Right lobe of liver (tissue), 6 donors: ENCODE measurements at places on chromosomes 7 and 10. TPM values are rescaled to one million over a fixed set of nuclear protein-coding genes. Genes with fewer than 3 reads are reported as not detected.
A peak's percentile ranks its signal among the peaks of the same experiment; 100 is the strongest.

GRCh38 chr7:2812831-2813230, 31.3 kb downstream of the GNA12 start:
- H3K27me3 ChIP-seq: no peaks in the 10 kb centered on the region
- H3K36me3 ChIP-seq: no peaks in the 10 kb centered on the region
- no peak for DNase-seq
- H3K4me1 ChIP-seq: no peaks in the 10 kb centered on the region
- no peak overlapping the region for H3K27ac ChIP-seq

DNA sequence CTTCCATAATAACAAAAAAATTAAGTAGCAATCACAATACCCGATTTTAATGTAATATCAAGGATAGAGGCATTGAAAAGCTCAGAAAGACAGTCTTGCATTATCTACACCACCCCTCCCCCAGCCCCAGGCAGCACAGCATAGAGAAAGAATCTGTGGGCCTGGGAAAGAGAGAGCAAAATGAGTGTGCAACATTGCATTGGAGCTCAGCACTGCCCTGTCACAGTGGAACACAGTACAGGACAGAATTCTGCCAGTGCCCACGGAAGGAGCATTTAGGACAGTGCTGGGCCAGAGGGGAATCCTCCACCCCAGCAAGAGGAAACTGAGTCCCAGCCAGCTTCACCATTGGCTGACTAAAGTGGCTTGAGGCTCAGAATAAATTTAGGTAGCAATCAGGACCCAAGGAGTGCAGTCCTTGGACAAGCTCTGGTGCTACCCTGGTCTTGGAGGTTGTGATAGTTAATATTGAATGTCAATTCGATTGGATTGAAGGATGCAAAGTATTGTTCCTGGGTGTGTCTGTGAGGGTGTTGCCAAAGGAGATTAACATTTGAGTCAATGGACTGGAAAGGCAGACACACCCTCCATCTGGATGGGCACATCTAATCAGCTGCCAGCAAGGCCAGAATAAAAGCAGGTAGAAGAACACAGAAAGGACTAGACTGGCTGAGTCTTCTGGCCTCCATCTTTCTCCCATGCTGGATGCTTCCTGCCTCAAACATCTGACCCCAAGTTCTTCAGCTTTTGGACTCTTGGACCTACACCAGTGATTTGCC, 234.4 kb downstream of the ANK3 start:
- H3K27me3 ChIP-seq: no peaks in the 10 kb centered on the region
- no peak for DNase-seq
- no peak overlapping the region for H3K27ac ChIP-seq
- H3K36me3 ChIP-seq: no peaks in the 10 kb centered on the region
- no peak overlapping the region for H3K4me3 ChIP-seq

CCDC136 gene
- total RNA-seq: 0.70 TPM

GRCh38 chr10:11414314-11415038, 197.0 kb downstream of the USP6NL start:
- no peaks in the 10 kb centered on the region for H3K36me3 ChIP-seq
- peak; percentile 56 for DNase-seq
- no peak overlapping the region for H3K27ac ChIP-seq
- H3K4me3 ChIP-seq: no peak overlapping the region
- no peaks in the 10 kb centered on the region for H3K4me1 ChIP-seq

ITGB8 gene
- 0.64 TPM for total RNA-seq

- no peaks in the 10 kb centered on the region for H3K27me3 ChIP-seq
- H3K36me3 ChIP-seq: no peaks in the 10 kb centered on the region
- no peak overlapping the region for H3K4me3 ChIP-seq
- H3K27ac ChIP-seq: no peak overlapping the region
- no peaks in the 10 kb centered on the region for H3K4me1 ChIP-seq
- DNase-seq: no peak
These were observed 290.1 kb upstream of the ZNF32 start for GRCh38 chr10:43938810-43939209.

GRCh38 chr7:30980194-30980593, 16.4 kb downstream of the GHRHR start:
- H3K27me3 ChIP-seq: no peaks in the 10 kb centered on the region
- H3K27ac ChIP-seq: no peak overlapping the region
- H3K4me1 ChIP-seq: no peaks in the 10 kb centered on the region
- no peak for DNase-seq
- H3K36me3 ChIP-seq: no peaks in the 10 kb centered on the region
- H3K4me3 ChIP-seq: no peak overlapping the region

DNA sequence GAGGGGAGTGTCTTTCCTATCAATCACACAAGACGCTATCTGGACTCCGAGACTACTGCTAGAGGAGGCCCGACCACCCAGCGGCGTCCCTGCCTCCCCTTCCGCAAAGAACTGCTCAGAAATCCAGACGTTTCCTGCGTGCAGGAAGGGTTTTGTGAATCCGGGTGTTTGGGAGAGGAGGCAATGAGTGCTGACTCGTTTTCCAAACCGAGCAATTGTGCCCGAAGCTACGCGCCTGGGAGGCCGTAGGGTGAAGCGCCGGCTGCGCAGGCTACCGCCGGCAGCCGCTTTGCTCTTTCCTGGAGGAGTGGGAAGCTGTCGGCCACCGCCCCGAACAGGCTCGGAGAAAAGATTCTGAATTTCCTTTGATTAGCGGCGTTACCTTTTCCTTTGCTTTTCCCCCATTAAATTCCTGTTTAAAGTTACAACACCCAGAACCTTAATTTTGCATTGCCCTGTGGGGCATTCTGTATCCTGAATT, 5.3 kb downstream of the VAX1 start:
- no peaks in the 10 kb centered on the region for H3K36me3 ChIP-seq
- DNase-seq: no peak
- peaks cover 25% of the 10 kb centered on the region for H3K4me1 ChIP-seq
- H3K27ac ChIP-seq: no peak overlapping the region
- H3K27me3 ChIP-seq: peaks cover 50% of the 10 kb centered on the region
- H3K4me3 ChIP-seq: no peak overlapping the region

DNA sequence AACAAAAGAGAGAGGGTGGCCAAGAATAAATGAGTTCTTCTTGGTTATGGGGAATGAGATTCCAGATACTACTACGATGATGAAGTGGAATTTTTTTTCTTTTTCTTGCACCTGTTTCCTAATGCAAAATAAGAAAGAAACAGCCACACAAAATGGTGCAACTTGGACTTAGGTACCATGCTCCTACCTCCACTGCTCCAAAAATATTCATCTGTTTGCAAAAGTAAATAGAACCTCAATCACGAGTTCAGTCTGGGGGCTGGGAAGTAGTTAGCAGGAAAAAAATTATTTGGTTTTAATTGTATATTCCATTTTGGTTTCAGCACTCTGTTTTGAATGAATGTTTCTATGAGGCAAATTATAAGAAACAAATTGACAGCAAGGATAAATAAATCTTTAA, 73.5 kb downstream of the SLC25A13 start:
- peaks cover 46% of the 10 kb centered on the region for H3K4me1 ChIP-seq
- DNase-seq: no peak
- H3K27ac ChIP-seq: peak overlapping the region; percentile 30
- H3K4me3 ChIP-seq: no peak overlapping the region
- H3K27me3 ChIP-seq: no peaks in the 10 kb centered on the region

GPNMB gene
- 12.1 TPM for total RNA-seq

DNA sequence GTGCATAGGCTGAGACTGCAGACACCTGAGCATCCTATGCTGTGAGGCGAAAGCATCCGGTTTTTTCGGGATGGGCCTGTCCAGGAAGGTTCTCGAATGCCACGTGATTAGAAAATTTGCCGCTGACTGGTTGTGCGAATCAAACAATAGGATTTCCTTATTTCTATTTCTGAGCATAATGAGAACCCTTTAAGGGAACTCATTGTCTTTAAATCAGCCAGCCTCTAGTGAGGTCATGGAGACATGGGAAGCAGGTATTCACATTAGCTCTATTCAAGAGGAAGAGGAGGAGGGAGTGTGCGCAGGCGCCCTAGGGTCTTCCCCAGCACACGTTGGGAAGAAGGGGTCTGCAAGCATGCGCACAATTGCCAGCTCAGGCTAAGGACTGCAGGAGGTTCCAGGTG, 5.6 kb downstream of the GIMAP1 start:
- H3K4me3 ChIP-seq: no peak overlapping the region
- DNase-seq: no peak
- peaks cover 11% of the 10 kb centered on the region for H3K4me1 ChIP-seq
- no peaks in the 10 kb centered on the region for H3K27me3 ChIP-seq
- H3K36me3 ChIP-seq: no peaks in the 10 kb centered on the region
- no peak overlapping the region for H3K27ac ChIP-seq

- DNase-seq: no peak
- H3K4me1 ChIP-seq: no peaks in the 10 kb centered on the region
- no peak overlapping the region for H3K27ac ChIP-seq
- no peaks in the 10 kb centered on the region for H3K36me3 ChIP-seq
- no peak overlapping the region for H3K4me3 ChIP-seq
- no peaks in the 10 kb centered on the region for H3K27me3 ChIP-seq
These were observed 36.4 kb downstream of the FEZF1 start for GRCh38 chr7:122268101-122268500.

DNA sequence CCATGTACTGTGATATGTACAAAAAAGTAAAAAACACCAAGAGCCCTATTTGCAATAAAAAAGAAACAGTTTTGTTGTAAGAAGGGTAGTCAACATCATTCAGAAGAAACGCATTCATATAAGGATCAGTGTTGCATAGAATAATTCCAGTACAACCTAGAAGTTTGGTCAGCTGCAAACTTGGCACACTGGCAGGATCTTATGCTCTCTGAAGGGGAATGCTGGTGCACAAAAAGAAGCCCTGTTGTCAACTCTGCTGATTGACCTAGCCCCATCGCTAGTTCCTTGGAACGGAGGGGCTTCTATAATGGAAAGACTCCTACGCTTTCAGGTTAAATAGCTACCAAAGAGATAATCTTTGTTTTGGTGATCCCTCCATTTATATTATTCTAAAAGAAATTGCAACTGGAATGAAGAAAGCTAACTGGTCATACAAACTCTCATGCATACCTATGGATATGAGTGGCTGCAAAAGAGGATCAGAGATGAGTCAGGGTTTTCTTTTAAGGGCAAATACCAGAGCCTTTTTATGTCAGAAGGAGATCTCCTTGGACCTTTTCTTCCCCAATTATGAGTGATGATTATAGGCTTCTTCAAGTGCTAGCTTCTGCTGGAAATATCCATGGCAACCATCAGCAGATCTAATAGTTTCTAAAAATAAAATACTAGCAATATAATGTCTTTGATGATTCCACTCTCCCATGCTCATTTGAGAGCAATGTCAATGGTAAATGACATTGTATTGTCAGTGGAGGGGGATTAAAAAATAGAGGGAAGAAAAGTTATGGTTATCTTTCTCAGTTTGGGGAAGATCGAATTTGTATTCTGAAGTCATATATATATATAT, 312.4 kb upstream of the CACNA2D1 start:
- no peak for DNase-seq
- no peaks in the 10 kb centered on the region for H3K4me1 ChIP-seq
- no peak overlapping the region for H3K27ac ChIP-seq
- no peaks in the 10 kb centered on the region for H3K36me3 ChIP-seq
- no peak overlapping the region for H3K4me3 ChIP-seq
- H3K27me3 ChIP-seq: no peaks in the 10 kb centered on the region

CHST15 gene
- total RNA-seq: 10.2 TPM

DBF4 gene
- 7.6 TPM for total RNA-seq

- H3K4me3 ChIP-seq: no peak overlapping the region
- H3K27ac ChIP-seq: no peak overlapping the region
- no peaks in the 10 kb centered on the region for H3K4me1 ChIP-seq
- no peaks in the 10 kb centered on the region for H3K27me3 ChIP-seq
- no peaks in the 10 kb centered on the region for H3K36me3 ChIP-seq
- DNase-seq: no peak
These were observed 47.5 kb downstream of the DENND2A start for GRCh38 chr7:140592964-140593671.

CDK6 gene
- total RNA-seq: 15.7 TPM

LRIT1 gene
- total RNA-seq: not detected

- no peak overlapping the region for H3K27ac ChIP-seq
- H3K27me3 ChIP-seq: no peaks in the 10 kb centered on the region
- no peak overlapping the region for H3K4me3 ChIP-seq
- no peaks in the 10 kb centered on the region for H3K4me1 ChIP-seq
These were observed 83.1 kb upstream of the MPP7 start for GRCh38 chr10:28385748-28386502.

GPR158 gene
- not detected for total RNA-seq

SPDYE11 gene
- not detected for total RNA-seq

DNA sequence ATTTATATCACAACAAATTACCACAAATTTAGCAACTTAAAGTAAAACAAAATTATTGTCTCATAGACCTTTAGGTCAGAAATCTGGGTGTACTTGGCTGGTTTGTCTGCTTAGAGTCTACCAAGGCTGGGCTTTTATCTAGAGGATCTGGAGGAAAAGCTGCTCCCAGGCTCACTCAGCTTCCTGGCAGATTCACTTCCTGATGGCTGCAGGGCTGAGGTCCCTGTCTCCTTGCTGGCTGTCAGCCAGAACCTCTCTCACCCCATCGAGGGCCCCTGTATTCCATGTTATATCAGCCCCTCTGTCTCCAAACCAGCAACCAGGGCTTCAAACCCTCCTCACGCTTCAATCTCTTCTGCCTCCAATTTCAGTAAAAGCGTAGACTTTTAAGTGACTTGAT, 734.9 kb downstream of the NRG3 start:
- H3K4me1 ChIP-seq: no peaks in the 10 kb centered on the region

- H3K27ac ChIP-seq: no peak overlapping the region
- no peaks in the 10 kb centered on the region for H3K4me1 ChIP-seq
- H3K27me3 ChIP-seq: no peaks in the 10 kb centered on the region
- peaks cover 3% of the 10 kb centered on the region for H3K36me3 ChIP-seq
These were observed 31.9 kb downstream of the DPCD start for GRCh38 chr10:101619983-101620382.

DNA sequence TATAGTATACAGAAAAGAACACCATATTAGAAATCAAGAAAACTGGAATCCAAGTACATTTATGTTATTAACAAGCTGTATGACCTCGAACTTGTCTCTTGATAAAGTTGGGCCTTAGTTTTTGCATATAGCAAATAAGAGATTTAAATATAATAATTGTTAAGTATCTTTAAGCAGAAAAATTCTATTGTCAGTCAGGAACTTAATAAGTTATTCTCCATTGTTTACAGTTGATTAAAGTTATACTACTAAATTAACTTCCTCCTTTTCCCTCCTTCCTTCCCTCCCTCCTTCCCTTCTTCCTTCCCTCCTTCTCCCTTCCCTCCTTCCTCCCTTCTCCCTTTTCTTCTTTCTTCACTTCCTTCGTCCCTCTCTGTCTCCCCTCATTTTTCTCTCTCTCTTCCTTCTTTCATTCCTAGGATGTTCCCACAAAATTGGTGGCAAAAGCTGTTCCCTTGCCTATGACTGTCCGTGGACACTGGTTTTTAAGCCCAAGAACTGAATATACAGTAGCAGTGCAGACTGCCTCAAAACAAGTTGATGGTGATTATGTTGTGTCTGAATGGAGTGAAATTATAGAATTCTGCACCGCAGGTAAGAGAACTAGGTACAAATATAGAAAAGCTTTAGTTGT, 59.7 kb downstream of the PHYHIPL start:
- H3K27ac ChIP-seq: no peak overlapping the region
- DNase-seq: no peak
- H3K27me3 ChIP-seq: no peaks in the 10 kb centered on the region
- no peaks in the 10 kb centered on the region for H3K36me3 ChIP-seq

- H3K27ac ChIP-seq: no peak overlapping the region
- no peak for DNase-seq
- H3K4me1 ChIP-seq: no peaks in the 10 kb centered on the region
- no peaks in the 10 kb centered on the region for H3K27me3 ChIP-seq
- no peak overlapping the region for H3K4me3 ChIP-seq
- H3K36me3 ChIP-seq: no peaks in the 10 kb centered on the region
These were observed 205.0 kb downstream of the FANK1 start for GRCh38 chr10:126101325-126101724.
